ENCODE measurements at places on chromosomes 2 and 18. TPM values are rescaled to one million over a fixed set of nuclear protein-coding genes. Genes with fewer than 3 reads are reported as not detected.

GRCh38 chr18:35026407-35027061 lies 14.7 kb upstream of the MAPRE2 start:
- H3K4me1 ChIP-seq, result peaks cover 47% of the 10 kb centered on the region
- peak; percentile 22 for DNase-seq
- no peaks in the 10 kb centered on the region for H3K27me3 ChIP-seq
- H3K27ac ChIP-seq, result peak overlapping the region; percentile 58
- H3K36me3 ChIP-seq, result peaks cover 2% of the 10 kb centered on the region

DNA sequence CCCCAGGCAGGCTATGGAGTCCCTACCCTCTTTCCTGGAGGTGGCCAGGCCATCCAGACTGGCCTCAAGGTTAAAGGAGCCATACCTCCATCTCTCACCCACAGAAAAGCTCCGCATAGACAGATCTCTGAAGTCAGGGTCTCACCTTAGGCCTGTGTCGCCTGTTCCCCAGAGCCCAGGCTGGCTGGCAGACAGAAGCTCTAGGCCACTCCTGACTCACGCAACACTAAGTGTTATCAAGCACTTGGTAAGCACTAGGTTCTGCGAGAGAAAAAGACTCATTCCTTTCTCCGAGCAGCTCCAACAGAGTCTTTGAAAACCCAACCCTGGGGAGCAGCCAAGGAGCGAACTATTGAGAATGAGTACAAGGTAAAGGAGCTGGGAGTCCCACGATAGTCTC lies 6.1 kb downstream of the SMAD7 start:
- H3K27ac ChIP-seq, result no peak overlapping the region
- no peak overlapping the region for H3K4me3 ChIP-seq
- H3K27me3 ChIP-seq, result no peaks in the 10 kb centered on the region
- H3K36me3 ChIP-seq, result peaks cover 46% of the 10 kb centered on the region
- H3K4me1 ChIP-seq, result peaks cover 82% of the 10 kb centered on the region
- no peak for DNase-seq

DNA sequence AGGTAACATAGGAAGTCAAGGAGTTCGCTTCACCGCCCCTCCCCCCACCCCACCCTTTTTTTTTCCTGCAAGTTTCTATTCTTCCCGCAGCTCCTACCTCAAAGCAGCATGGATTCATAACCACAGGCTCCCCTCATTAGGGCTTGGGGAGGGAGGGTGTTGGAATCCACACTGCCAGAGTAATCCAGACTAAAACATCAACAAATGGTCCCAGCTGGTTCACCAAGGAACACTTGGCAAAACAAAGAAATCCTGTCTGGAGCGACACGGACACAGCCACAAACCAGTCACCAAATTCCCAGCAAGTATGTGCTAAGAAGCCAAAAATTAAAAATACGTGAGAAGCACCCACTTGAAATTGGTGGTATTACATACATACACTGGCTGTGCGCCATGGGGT lies 106.9 kb upstream of the PPP1CB start:
- peaks cover 24% of the 10 kb centered on the region for H3K4me1 ChIP-seq
- H3K36me3 ChIP-seq, result no peaks in the 10 kb centered on the region
- no peak overlapping the region for H3K27ac ChIP-seq
- DNase-seq, result no peak
- no peaks in the 10 kb centered on the region for H3K27me3 ChIP-seq

GRCh38 chr18:350953-351572 lies 83.2 kb upstream of the THOC1 start:
- H3K27ac ChIP-seq, result no peak overlapping the region
- H3K27me3 ChIP-seq, result peaks cover 18% of the 10 kb centered on the region
- no peaks in the 10 kb centered on the region for H3K4me1 ChIP-seq

DNA sequence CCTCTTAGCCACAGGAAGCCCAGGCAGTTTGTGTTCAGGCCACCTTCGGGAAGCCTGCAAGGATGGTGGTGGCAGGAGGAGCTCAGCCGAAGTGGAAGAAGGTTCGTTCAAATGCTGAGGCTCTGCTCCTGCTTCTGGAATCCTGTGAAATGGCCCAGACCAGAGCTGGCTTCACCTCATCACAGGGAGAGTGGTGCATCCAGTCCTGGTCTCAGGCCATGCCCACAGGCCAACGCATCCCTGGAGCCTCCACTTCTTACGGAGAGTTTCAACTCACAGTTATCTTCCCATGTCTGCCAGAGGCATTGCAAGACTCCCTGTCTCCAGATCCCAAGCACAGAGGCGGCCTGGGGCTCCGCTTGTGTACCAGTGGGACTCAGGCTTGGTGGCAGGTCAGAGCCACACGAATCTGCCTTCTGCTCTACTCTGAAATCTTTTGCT lies 82.3 kb downstream of the NDUFA10 start:
- peaks cover 10% of the 10 kb centered on the region for H3K4me1 ChIP-seq
- H3K4me3 ChIP-seq, result no peak overlapping the region

DNA sequence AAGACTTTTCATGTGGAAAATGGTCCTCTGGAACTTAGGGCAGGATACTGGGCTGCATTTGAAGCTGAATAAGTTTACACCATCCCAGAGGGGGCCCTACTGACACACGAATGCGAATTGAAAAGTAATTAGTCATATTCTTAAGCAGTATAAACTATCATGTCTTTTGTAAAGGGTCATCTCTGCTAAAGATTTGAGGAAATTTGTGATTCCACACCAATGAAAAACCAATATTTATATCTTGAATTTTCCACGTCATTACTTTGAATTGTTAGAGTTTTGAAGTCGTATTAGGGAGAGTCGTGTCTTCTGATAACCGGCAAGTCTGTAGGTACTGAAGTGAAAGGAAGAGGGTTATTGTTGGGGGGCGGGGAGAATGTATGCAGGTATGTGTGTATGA lies 4.1 kb upstream of the OTX1 start:
- H3K4me3 ChIP-seq, result no peak overlapping the region
- H3K4me1 ChIP-seq, result peaks cover 31% of the 10 kb centered on the region
- H3K36me3 ChIP-seq, result peaks cover 17% of the 10 kb centered on the region
- H3K27ac ChIP-seq, result no peak overlapping the region

GRCh38 chr2:99485411-99485810 lies 4.4 kb downstream of the REV1 start:
- DNase-seq, result no peak
- H3K27me3 ChIP-seq, result no peaks in the 10 kb centered on the region
- no peak overlapping the region for H3K27ac ChIP-seq
- no peak overlapping the region for H3K4me3 ChIP-seq
- H3K36me3 ChIP-seq, result peaks cover 20% of the 10 kb centered on the region

GRCh38 chr2:224952936-224953657 lies 89.2 kb downstream of the DOCK10 start:
- H3K27me3 ChIP-seq, result no peaks in the 10 kb centered on the region
- peaks cover 88% of the 10 kb centered on the region for H3K4me1 ChIP-seq
- peaks cover 34% of the 10 kb centered on the region for H3K36me3 ChIP-seq
- peak overlapping the region; percentile 91 for H3K27ac ChIP-seq
- DNase-seq, result peak; percentile 49
- H3K4me3 ChIP-seq, result peak overlapping the region; percentile 38

- no peak overlapping the region for H3K4me3 ChIP-seq
- H3K27ac ChIP-seq, result no peak overlapping the region
- H3K27me3 ChIP-seq, result peaks cover 11% of the 10 kb centered on the region
- H3K4me1 ChIP-seq, result peaks cover 3% of the 10 kb centered on the region
Observed at GRCh38 chr2:42029639-42030199, 18.1 kb upstream of the PKDCC start.

- no peak for DNase-seq
- H3K4me1 ChIP-seq, result no peaks in the 10 kb centered on the region
- no peaks in the 10 kb centered on the region for H3K36me3 ChIP-seq
- peaks cover 26% of the 10 kb centered on the region for H3K27me3 ChIP-seq
Observed at GRCh38 chr2:71906357-71906973, 241.2 kb downstream of the CYP26B1 start.

GRCh38 chr18:77339623-77340022 lies 90.0 kb downstream of the GALR1 start:
- H3K4me1 ChIP-seq, result no peaks in the 10 kb centered on the region
- H3K4me3 ChIP-seq, result no peak overlapping the region
- peaks cover 15% of the 10 kb centered on the region for H3K27me3 ChIP-seq
- H3K27ac ChIP-seq, result no peak overlapping the region
- H3K36me3 ChIP-seq, result no peaks in the 10 kb centered on the region
- no peak for DNase-seq

DNA sequence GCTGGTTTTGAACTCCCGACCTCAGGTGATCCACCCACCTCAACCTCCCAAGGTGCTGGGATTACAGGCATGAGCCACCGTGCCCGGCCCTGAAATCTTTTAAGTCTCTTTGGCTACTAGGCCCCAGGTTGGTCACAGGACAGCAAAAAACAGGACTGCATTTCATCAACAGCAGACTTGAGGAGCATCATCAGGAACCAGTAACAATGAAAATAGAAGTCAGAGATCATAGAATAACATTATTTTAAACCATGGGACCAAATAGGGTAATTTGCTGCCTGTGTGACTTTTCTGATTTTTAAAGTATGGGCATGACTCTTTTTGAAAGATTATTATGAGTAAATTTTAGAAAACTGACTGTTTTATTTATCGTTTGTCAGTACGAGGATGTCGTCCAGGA lies 24.8 kb downstream of the PPP1CB start:
- DNase-seq, result no peak
- peaks cover 42% of the 10 kb centered on the region for H3K4me1 ChIP-seq
- H3K36me3 ChIP-seq, result peaks cover 22% of the 10 kb centered on the region
- H3K4me3 ChIP-seq, result no peak overlapping the region

SCTR gene
- total RNA-seq, result not detected

TRIM43 gene
- total RNA-seq, result not detected

ALPG gene
- total RNA-seq, result not detected

ADRA2B gene
- total RNA-seq, result 0.54 TPM

KATNAL2 gene
- 1.4 TPM for total RNA-seq

GALR1 gene
- total RNA-seq, result not detected

LHCGR gene
- total RNA-seq, result not detected
